ENCODE measurements at places on chromosomes 7 and 10.

DNA sequence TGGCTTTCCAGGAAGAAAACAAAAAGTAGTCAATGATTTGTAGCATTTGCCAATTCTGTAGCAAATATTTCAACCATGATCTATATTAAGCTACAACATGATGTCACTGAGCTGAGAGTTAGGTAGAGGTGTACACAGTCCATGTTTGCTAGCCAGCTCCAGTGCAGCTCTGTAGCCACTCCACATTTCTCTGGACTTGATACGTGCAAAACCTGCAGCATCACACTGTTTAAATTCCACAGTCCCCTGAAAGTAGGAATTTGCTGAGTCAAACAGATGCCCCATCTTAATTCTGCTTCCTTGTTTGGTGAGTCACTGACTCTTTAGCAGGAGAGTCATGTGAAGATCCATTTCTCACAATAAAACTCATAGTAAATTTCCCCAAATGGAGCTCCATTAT lies 89.8 kb upstream of the LRRTM3 start:
- H3K4me3 ChIP-seq: no peak overlapping the region
- no peaks in the 10 kb centered on the region for H3K36me3 ChIP-seq
- H3K4me1 ChIP-seq: peaks cover 32% of the 10 kb centered on the region
- peak overlapping the region; percentile 17 for H3K27ac ChIP-seq

GRCh38 chr7:67387851-67388250 lies 391.2 kb downstream of the TYW1 start:
- H3K4me3 ChIP-seq: no peak overlapping the region
- no peak overlapping the region for H3K27ac ChIP-seq
- no peaks in the 10 kb centered on the region for H3K4me1 ChIP-seq
- no peaks in the 10 kb centered on the region for H3K27me3 ChIP-seq
- no peak for DNase-seq
- H3K36me3 ChIP-seq: no peaks in the 10 kb centered on the region

- no peaks in the 10 kb centered on the region for H3K27me3 ChIP-seq
- no peak for DNase-seq
- no peak overlapping the region for H3K4me3 ChIP-seq
- no peaks in the 10 kb centered on the region for H3K36me3 ChIP-seq
- no peak overlapping the region for H3K27ac ChIP-seq
Measured at GRCh38 chr10:115604627-115605026, 511.5 kb downstream of the ATRNL1 start.

DNA sequence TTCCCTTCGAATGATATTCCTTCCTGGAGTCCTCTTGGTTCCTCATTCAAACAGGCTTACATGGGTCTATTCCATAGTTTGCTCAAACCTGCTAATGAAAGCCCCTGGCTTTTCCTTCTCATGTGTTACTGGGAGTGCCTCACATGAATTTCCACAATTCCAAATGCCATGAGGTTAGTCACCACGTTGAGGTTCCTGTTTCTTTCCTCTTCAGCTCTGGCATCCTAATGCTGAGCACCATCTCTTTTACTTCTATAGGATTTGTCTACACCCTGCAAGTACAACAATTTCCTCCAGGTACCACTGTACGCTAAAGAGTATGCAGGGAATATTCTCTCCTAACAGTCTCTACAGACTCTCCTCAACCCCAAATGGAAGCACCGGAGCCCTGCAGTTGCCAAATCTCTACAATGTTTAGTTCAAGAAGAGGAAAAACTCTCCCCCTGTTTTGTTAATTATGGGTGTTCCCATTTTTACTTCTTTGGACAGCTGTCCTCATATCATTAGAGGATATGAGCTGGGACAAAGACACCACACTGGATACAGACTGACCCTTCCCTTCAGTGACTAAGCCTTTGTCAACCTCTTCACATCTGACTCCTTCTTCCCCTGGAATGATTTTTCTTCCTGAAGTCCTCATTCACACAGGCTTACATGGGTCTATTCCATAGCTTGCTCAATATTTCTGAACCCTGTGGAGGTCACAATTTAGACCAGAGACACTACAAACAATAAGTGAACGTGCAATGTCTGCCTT lies 145.8 kb upstream of the BET1 start:
- H3K27me3 ChIP-seq: no peaks in the 10 kb centered on the region
- no peak for DNase-seq
- no peak overlapping the region for H3K4me3 ChIP-seq
- peaks cover 11% of the 10 kb centered on the region for H3K4me1 ChIP-seq
- H3K36me3 ChIP-seq: no peaks in the 10 kb centered on the region

DNA sequence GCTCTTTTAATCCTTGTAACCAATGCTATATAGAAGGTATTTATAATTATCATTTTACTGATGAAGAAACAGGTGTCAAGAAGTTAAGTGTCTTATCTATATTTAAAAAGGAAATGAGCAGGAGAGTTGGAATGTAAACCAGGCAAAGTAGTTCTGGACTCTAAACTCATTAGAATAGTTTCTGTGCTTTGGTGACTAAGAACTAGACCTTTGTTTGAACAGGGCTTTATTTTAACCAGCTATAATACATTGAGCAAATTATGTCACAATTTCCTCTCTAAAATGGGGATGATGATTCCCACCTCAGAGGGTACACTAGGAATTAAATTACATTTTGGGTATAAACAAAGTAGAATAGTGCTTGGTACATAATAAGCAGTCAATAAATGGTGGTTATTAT lies 236.0 kb downstream of the MAGI2 start:
- H3K4me1 ChIP-seq: no peaks in the 10 kb centered on the region
- H3K36me3 ChIP-seq: no peaks in the 10 kb centered on the region
- peak; percentile 34 for DNase-seq

- H3K27ac ChIP-seq: no peak overlapping the region
- H3K36me3 ChIP-seq: no peaks in the 10 kb centered on the region
- DNase-seq: no peak
- no peaks in the 10 kb centered on the region for H3K27me3 ChIP-seq
Measured at GRCh38 chr10:116115797-116116196, 157.2 kb downstream of the GFRA1 start.

GRCh38 chr10:77637532-77638320 lies at the start of gene KCNMA1:
Gene KCNMA1, minus strand, starts transcription at chr10:77637808.
- peaks cover 22% of the 10 kb centered on the region for H3K4me1 ChIP-seq
- DNase-seq: no peak
- no peaks in the 10 kb centered on the region for H3K36me3 ChIP-seq
- H3K27me3 ChIP-seq: no peaks in the 10 kb centered on the region
- peak within 1 kb of the TSS; percentile 78 for H3K4me3 ChIP-seq

- H3K27ac ChIP-seq: peak overlapping the region; percentile 44
- DNase-seq: peak; percentile 96
- H3K36me3 ChIP-seq: no peaks in the 10 kb centered on the region
- peaks cover 37% of the 10 kb centered on the region for H3K4me1 ChIP-seq
- no peak overlapping the region for H3K4me3 ChIP-seq
Measured at GRCh38 chr7:29285444-29285793, 90.8 kb downstream of the CHN2 start.

- peaks cover 31% of the 10 kb centered on the region for H3K4me1 ChIP-seq
- H3K36me3 ChIP-seq: peaks cover 27% of the 10 kb centered on the region
- peak; percentile 71 for DNase-seq
- no peak overlapping the region for H3K4me3 ChIP-seq
- H3K27me3 ChIP-seq: no peaks in the 10 kb centered on the region
Measured at GRCh38 chr10:33180390-33180789, 154.1 kb downstream of the NRP1 start.

- H3K27me3 ChIP-seq: peaks cover 51% of the 10 kb centered on the region
- DNase-seq: no peak
- H3K4me1 ChIP-seq: no peaks in the 10 kb centered on the region
- H3K36me3 ChIP-seq: no peaks in the 10 kb centered on the region
Measured at GRCh38 chr7:30976381-30976780, 12.6 kb downstream of the GHRHR start.

- H3K36me3 ChIP-seq: no peaks in the 10 kb centered on the region
- no peak for DNase-seq
- no peak overlapping the region for H3K27ac ChIP-seq
- H3K27me3 ChIP-seq: no peaks in the 10 kb centered on the region
- H3K4me1 ChIP-seq: peaks cover 2% of the 10 kb centered on the region
- H3K4me3 ChIP-seq: no peak overlapping the region
Measured at GRCh38 chr7:130208516-130208915, 856 bp downstream of the SSMEM1 start.

DNA sequence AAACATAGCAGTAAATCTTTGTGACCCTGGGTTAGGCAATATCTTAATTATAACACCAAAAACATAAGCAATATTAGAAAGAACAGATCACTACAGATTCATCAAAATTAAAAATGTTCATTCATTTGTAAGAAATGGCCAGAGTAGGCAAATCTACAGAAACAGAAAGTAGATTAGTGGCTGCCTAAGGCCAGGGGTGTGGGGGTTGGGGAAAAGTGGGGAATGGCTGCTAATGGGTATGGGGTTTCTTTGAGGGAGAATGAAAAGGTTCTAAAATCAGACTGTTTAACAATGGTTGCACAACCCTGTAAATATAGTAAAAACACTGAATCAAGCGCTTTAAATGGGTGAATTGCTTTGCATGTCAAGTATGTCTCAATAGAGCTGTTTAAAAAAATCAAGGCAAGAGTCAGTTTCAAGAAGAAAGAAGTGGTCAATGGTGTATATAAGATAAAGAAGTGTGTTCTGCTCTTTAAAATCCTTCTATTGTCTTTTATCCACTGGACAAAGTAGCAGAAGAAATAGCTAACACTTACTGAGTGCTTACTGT lies 42.6 kb downstream of the CDK6 start:
- H3K27me3 ChIP-seq: no peaks in the 10 kb centered on the region
- no peaks in the 10 kb centered on the region for H3K36me3 ChIP-seq
- H3K4me3 ChIP-seq: no peak overlapping the region
- H3K4me1 ChIP-seq: peaks cover 38% of the 10 kb centered on the region
- no peak for DNase-seq

GRCh38 chr7:130912082-130912861 lies 178.3 kb upstream of the KLF14 start:
- peaks cover 59% of the 10 kb centered on the region for H3K4me1 ChIP-seq
- no peaks in the 10 kb centered on the region for H3K27me3 ChIP-seq
- H3K27ac ChIP-seq: peak overlapping the region; percentile 99
- DNase-seq: peak; percentile 89
- H3K4me3 ChIP-seq: peak overlapping the region; percentile 88

DNA sequence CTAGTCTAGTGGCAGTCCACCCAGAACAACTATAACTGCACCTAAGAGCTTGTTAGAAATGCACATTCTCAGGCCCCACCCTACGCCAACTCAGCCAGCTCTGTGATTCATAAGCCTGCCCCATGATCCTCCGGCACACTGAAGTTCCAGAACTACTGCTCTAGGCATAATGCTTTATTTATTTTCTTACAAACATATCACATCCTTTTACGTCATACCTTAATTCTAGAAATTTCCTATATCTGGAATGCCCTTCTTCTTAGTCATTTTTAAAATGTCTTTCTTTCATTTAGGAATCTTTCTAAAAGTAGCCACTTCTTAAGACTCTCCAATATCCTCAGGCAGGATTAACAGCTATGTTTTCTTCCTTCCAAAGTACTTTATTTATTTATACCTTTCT lies 480.1 kb downstream of the INHBA start:
- no peak overlapping the region for H3K27ac ChIP-seq
- no peaks in the 10 kb centered on the region for H3K36me3 ChIP-seq
- no peak overlapping the region for H3K4me3 ChIP-seq
- DNase-seq: peak; percentile 55
- H3K27me3 ChIP-seq: no peaks in the 10 kb centered on the region
- H3K4me1 ChIP-seq: peaks cover 8% of the 10 kb centered on the region

DNA sequence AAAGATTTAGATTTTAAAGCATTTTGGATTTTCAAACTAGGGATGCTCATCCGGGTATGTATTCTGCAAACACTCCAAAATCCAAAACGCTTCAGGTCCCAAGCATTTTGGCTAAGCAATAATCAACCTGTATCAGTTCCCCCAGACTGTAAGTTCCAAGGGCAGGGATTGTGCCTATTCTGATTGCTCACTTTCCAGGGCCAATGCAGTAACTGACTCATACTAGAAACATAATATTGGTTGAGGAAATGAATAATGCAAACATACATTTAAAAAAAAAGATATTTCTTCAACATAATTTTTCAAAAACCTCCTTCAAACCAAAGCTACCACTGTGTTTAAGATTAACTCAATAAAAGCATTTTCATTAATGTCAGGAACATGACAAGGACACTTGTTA lies 69.5 kb downstream of the HIBADH start:
- no peaks in the 10 kb centered on the region for H3K27me3 ChIP-seq
- H3K4me1 ChIP-seq: no peaks in the 10 kb centered on the region
- DNase-seq: no peak
- H3K27ac ChIP-seq: no peak overlapping the region

DNA sequence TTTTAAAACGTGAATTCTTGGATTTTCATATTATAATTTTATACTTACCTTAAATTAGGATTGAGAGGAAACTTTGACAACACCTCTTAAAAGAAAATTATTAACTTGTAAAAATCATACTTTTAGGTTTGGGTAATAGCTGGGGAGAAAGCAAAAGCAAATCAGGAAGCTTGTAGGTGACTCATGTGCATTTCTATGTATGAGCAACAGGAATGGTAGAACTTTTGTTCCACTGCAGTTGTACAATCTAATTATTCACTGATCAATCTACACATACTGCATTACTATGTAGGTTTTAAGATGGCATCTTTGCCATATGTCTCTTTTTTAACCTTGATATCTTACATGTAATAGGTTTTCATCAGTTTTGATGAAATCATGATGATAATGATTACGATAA lies 223.2 kb downstream of the PRKG1 start:
- H3K36me3 ChIP-seq: no peaks in the 10 kb centered on the region
- no peak overlapping the region for H3K4me3 ChIP-seq
- DNase-seq: peak; percentile 37
- no peak overlapping the region for H3K27ac ChIP-seq
- no peaks in the 10 kb centered on the region for H3K27me3 ChIP-seq

DNA sequence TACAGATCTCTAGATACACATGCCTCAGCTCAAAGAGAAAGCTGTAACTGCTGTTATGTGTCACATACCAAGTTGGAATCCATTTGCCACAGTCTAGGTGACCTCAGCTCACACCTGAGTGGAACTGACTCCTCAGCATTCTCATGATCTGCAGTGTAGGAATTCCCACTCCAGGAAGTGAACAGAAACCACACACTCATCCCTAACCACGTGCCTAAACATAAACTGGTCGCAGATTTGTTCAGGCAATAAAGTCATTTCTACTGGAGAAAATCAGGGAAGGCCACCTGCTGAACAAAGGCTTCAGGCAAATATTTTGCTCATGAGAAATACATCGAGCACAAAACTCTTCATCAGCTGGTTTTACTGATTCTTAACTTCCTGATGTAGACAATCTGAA lies 23.0 kb upstream of the ZMYND11 start:
- no peaks in the 10 kb centered on the region for H3K4me1 ChIP-seq
- no peak overlapping the region for H3K4me3 ChIP-seq
- H3K36me3 ChIP-seq: no peaks in the 10 kb centered on the region
- H3K27me3 ChIP-seq: peaks cover 2% of the 10 kb centered on the region
- peak; percentile 25 for DNase-seq

GRCh38 chr10:44946205-44946604 lies 13.4 kb upstream of the RASSF4 start:
- no peaks in the 10 kb centered on the region for H3K27me3 ChIP-seq
- H3K27ac ChIP-seq: no peak overlapping the region
- no peaks in the 10 kb centered on the region for H3K36me3 ChIP-seq
- DNase-seq: no peak
- no peaks in the 10 kb centered on the region for H3K4me1 ChIP-seq

- DNase-seq: no peak
- peaks cover 6% of the 10 kb centered on the region for H3K4me1 ChIP-seq
- H3K36me3 ChIP-seq: no peaks in the 10 kb centered on the region
Measured at GRCh38 chr10:75506930-75507329, 75.5 kb downstream of the LRMDA start.

All from astrocyte (in vitro differentiated cells and primary cell).